Activated T-cell treated with anti-CD3 and anti-CD28 coated beads, Interleukin-2, amount 50 U/mL, for 1 hour (primary cell): ENCODE measurements at places on chromosomes 5 and 9.

DNA sequence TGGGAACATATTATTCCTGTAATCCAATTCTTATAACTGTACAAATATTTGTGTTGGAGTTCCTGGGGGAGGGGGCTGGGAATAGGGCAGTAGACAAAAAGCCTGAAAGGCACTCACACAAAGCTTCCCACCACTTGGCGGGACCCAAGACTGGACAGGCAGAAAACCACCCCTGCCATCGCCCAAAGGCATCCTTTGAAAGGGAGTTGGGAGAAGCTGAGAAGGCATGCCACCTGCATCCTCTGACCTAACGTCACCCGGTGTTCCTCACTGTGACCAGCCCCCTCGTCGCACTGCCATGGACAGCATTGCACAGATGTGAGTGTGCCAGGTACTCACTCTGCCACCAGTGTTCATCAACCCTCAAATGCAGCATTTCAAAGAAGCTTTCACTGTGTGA, 80.6 kb upstream of the SMIM23 start:
- no peak for DNase-seq

- no peak for DNase-seq
These were observed 221.1 kb downstream of the ISL1 start for GRCh38 chr5:51604324-51604723.

DNA sequence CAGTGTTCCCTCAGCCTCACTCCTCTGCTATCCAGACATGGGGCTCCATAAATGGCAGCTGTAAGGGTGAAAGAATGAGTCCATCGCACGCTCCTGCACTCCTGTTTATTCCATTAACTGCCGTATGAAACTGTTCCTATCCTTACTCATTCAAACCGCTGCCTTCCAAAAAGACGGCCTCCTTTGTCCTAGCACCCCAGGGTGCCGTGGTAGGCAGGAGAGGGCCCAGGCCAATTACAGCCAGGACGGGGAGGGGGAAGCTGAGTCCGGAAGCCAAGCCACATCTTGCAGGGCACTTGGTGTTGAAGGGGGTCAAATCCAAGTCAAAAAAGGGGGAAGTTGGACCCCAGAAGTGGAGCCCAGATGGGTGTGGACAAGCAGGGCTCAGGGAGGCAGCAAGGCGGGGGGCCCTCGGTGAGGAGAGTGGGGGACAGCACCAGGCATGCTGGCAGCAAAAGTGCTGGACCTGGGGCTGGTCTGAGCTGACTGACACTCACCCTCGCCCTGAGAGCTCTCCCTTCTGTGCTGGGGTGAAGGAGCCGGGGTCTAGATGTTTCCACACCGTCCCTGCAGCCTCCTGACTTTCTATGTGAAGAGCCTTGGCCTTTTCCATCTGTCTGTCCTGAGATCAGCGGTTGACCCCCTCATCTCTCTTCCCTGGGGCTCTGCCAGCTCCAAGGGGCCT, 63.3 kb downstream of the COL23A1 start:
- no peak for DNase-seq

DNA sequence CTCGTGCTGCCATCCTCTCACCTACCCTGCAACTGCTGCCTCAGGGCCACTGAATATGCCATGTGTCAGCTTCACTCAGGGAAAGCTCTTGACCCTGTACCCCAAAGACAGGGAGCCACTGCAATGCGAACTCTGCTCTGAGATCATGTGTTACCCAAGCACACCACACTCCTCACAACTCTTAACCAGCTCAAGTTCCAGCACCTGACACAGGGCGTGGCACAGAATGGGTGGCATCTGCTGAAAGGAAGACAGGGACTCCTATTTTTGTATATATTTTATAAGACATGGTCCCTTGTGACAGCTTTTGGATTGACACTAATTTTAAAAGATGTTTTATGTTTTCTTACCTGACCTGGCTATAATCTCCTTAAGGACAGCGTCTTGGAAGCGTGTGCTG, 10.7 kb downstream of the PHYKPL start:
- DNase-seq, result no peak

GRCh38 chr5:1453613-1454012, 8.4 kb upstream of the SLC6A3 start:
- no peak for DNase-seq

GRCh38 chr5:132067941-132068808, 5.4 kb upstream of the CSF2 start:
- no peak for DNase-seq

GRCh38 chr9:110125763-110126351, 82.1 kb downstream of the C9orf152 start:
- DNase-seq, result no peak

DNA sequence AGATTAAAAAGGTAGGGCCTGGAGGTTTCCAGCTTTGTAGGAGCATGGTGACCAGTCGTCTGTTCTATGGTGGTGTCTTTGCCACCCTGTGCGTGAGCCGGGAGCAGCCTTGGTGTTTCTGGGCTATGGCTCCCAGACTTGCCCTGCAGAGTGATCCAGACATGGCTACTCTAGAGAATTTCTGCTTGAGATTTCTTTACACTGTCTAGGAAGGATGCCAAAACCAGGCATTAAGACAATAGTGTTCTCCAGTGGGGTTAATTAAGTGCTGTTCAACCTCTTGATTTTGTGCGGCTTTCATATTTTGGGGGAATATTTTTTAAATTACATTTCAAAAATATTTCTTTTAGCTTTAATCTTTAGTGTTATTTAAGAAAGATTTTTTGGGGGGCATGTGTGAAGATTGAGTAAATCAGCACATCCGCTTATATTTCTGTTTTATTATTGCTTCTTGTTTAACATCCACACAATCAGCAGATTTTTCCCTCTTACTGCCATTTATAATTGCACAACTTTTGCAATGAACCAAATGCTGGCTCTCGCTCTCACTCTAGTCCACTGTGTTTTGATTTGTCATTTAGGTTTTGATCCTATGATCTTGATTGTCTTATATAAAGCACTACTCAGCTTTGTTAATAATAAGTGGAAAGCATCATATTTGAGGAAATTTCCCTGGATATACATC, 110.5 kb downstream of the RASGRF2 start:
- DNase-seq, result no peak

DNA sequence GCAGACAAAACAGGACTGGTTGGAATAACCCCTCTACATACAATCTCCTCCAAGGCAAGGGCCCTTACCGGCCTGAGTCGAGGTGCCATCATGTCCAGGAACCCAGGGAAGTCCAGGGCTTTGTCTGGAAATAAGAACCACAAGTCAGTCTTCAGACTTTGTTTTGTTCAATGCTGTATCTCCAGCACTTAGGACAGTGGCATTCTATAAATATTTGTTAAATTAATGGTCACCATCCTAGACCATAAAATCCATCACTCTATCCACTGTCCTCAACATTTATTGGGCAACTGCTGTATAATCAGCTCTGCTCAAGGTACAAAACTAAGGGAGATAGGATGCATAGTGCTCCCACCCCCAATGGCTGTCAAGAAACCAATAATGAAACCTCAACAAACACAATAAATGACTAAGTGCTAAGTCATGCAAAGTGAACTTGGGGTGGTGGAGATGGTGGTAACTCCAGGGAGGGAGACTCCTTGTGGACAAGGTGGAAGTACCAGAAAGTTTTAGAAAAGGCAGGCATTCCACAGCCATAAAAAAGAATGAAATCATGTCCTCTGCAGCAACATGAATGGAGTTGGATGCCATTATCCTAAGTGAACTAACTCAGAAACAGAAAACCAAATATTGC, 5.0 kb downstream of the RELL2 start:
- DNase-seq, result no peak
